RCC 7860 (cell line): ENCODE measurements at places on chromosomes 3 and 15.
A peak's percentile ranks its signal among the peaks of the same experiment; 100 is the strongest.

- DNase-seq, result no peak
Observed at GRCh38 chr3:129702934-129703712, 96.6 kb upstream of the PLXND1 start.

DNA sequence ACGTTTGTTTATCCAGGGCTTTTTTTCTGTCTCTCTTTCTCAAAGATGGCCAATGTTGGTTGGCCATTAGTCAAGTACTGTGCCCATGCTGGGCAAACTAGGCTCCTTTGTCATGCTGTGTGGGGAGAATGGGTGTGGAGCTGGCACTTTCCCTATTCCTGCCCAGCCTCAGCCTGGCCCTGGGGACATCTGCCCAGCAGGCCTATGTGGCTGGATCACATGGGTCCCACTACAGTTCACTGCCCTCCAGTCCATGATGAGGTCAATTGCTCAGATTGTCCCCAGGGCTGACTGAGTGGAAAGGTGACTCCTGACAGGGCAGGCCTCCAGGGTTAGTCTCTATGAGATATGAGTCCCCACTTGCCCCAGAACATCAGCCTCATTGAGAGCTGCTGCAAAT, 54.4 kb upstream of the HERC1 start:
- DNase-seq, result no peak

GRCh38 chr3:13581485-13582365, 32.8 kb downstream of the FBLN2 start:
- no peak for DNase-seq

DNA sequence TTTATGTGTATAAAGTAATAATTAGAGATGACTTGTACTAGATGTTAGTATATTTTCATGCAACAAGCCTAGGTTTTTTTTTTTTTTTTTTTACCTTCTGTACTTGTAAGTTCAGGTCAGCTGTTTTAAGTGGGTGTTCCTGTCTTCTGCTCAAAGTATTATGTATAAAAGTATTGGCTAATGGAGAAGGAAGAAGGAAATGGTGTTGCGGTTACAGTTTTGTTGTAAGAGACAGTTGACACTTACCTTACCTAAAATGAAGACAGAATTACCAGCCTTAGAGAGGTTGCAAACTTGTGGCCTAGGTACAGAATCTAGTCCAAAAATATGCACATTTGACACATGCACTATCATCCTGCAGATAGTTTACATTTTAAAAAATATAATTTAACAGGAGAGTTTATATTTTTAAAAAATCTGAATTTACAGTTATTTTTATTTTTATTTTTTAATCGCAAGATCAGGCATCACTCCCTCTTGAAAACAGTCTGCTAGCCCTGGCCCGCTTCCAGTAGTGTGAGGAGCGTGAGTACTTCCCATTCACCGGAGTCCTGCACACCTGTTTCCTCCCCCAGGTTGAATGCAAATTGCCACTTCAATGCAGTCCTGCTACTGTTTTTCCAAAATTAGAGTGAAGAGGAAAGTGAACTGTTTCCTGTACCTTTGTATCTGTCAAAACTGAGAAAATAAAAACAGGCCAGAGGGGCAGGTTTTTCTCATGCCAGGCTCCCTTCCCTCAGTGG, 224.3 kb upstream of the SOX2 start:
- no peak for DNase-seq

GRCh38 chr15:50828610-50829206, 63.2 kb upstream of the SPPL2A start:
- peak; percentile 81 for DNase-seq

DNA sequence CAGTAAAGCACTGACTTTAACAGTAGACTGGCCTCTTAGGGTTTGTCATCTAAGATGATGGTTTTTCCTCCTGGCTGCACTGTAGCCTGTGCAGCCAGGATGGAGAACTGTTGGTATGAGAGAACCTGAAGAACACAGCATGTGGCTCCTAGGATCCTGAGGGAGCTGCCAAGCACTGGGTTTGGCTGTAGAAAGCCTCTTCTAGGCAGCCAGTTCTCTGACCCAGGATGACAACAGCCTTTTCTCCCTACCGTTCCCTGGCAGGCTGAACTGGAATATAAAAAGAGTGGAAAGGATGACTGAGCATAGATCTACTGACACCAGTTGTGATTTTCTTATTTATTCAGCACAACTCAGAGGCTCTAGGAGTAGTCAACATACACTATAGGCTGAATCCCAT, 34.3 kb upstream of the MANF start:
- DNase-seq, result no peak
